GM12878 (cell line): ENCODE measurements at places on chromosomes 1 and 21. TPM values are rescaled to one million over a fixed set of nuclear protein-coding genes. Genes with fewer than 3 reads are reported as not detected.

COL8A2 gene
- total RNA-seq: 0.08 TPM in 1 of 2 replicates, not detected in the other

INAVA gene
- 14.0 and 14.8 TPM in 2 replicates for total RNA-seq

RGS4 gene
- not detected in 2 replicates for total RNA-seq

GRCh38 chr1:1781526-1781903 lies 3.2 kb upstream of the NADK start:
- H3K27ac ChIP-seq: peak overlapping the region; percentile 98
- H3K4me1 ChIP-seq: peaks cover 46% of the 10 kb centered on the region
- no peaks in the 10 kb centered on the region for H3K27me3 ChIP-seq

GRCh38 chr1:238476841-238477240 lies 586.1 kb upstream of the ZP4 start:
- no peak for DNase-seq
- no peak overlapping the region for H3K27ac ChIP-seq
- no peaks in the 10 kb centered on the region for H3K27me3 ChIP-seq
- H3K4me3 ChIP-seq: no peak overlapping the region

DNA sequence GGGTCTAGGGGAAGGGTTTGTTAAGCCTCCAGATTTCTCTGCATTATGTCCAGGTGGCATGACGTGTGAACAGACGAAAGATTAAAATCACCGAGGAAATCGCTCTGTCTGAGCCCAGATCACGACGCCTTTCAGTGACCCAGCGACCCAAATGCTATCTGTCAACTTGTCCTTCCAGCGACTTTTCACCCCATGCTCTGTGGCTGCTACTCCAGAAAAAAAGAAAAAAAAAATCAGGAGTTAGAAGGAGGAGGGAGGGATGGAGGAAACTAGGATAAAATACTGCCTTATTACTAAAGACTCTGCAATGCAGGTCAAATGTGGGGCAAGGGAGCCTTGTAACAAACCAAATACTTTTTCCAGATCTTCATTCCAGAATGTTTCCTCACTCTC lies 352.0 kb downstream of the NUF2 start:
- H3K27ac ChIP-seq: no peak overlapping the region
- no peak for DNase-seq
- no peaks in the 10 kb centered on the region for H3K27me3 ChIP-seq
